ENCODE measurements at places on chromosomes 13 and 19.

DNA sequence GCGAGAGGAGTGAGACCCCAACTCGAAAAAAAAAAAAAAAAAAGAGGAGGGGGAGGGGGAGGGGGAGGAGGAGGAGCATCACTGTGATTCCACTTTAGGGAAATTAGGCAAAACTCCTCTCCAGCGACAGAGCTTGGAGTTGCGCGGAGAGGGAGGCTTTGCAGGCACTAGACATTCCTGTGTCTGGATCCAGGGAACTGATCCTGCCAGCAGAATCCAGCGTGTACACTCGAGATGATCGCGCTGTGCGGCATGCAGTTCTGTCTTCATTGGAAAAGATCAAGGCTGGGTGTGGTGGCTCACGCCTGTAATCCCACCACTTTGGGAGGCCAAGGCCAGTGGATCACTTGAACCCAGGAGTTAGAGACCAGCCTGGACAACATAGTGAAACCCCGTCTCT is 29.6 kb upstream of the KLF2 start:
- no peak for DNase-seq

DNA sequence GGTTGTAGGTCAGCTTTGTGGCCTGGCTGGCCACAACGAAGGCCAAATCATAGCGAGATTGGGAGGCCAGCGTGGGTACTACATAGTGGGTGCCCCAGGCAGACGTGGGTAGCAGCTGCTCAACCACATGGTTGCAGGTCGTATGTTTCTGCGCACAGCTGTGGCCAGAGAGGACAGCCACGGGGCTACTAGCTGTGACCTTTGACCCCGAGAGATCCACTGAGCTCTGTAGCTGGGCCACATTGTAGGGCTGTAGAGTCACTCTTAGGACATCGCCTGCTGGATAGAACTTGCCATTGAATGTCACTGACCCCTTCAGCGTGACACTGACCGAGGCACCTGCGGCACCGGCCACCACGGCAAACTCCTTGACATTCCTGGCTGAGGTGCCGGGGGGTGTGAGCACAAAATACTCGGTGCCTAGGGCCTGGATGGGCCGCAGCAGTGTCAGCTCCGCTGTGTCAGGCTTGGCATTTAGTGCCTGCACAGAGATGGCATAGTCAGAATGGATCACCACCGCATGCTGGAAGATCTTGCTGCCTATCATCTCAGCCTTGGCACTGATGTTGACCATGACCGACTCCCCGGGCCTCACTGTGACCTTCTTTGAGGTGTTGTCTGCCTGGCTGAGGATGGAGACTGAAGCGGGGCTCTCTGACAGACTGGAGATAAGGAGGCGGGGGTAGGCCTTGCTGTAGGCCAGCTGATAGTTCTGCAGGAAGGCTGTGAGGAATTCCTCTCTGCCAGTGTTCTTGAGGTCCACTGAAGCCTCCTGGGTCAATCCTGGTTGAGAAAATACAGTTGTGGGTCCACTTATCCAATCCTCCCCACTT is 6.7 kb downstream of the FCGBP start:
- DNase-seq, result no peak

GRCh38 chr13:34307607-34308006 is 489.7 kb downstream of the RFC3 start:
- no peak for DNase-seq

DNA sequence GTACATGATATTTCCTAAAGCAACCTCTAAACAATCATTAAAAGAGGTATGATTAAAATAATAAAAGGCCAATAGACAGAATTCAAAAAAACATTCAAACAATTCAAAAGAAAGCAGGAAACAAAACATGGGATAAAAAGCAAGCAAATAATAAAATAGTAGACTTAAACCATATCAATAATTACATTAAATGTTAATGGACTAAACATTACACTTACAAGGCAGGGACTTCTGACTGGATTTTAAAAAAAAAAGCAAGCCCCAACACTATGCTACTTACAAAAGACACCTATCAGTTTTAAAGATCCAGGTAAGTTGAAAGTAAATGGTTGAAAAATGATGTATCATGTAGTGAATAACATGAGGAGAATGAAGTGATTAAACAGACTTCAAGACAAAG is 65.2 kb downstream of the KLF2 start:
- no peak for DNase-seq

- DNase-seq, result no peak
Measured at GRCh38 chr19:55635334-55635717, 5.5 kb upstream of the ZNF580 start.

GRCh38 chr19:58468216-58468839 is 1.4 kb downstream of the ZNF324 start:
- no peak for DNase-seq

DNA sequence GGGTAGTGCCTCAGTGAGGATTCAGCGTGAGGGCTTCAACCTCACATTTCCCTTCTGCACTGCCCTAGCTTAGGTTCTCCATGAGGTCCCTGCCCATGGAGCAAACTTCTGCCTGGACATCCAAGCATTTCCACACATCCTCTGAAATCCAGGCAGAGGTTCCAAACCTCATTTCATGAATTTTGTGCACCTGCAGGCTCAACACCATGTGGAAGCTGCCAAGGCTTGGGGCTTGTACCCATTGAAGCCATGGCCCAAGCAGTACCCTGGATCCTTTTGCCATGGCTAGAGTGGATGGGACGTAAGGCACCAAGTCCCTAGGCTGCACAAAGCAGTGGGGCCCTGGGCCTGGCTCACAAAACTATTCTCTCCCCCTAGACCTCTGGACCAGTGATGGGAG is 877.1 kb upstream of the KLHL1 start:
- DNase-seq, result no peak

DNA sequence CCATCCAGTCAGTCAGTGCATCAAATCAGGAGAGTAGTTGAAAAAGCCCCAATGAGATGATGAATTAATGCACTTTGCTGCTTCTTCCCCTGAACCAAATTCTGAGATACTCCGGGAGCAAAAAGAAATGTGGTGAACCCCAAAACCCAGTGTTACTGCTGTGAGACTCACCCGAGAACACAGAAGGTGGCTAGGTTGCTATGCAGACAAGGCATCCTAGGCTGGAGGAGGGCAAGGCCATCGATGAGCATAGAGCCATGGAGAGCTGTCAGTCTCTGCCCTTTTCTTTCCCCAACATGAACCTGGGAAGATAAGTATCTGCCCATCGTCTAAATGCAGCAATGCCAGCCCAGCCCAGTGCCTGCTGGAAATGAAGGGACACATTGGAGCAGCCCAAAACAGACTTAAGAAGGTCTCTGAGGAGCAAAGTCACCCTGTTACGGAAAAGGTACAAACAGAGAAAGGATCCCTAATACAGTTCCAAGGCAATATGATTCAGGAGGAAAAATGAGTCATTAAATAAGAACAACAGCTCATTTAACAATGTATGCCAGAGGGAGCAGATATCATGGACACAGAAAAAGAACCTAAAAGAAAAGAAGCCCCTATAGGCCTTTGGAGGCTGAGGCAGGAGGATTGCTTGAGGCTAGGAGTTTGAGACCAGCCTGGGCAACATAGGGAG is 272.0 kb downstream of the FOXO1 start:
- DNase-seq, result no peak

DNA sequence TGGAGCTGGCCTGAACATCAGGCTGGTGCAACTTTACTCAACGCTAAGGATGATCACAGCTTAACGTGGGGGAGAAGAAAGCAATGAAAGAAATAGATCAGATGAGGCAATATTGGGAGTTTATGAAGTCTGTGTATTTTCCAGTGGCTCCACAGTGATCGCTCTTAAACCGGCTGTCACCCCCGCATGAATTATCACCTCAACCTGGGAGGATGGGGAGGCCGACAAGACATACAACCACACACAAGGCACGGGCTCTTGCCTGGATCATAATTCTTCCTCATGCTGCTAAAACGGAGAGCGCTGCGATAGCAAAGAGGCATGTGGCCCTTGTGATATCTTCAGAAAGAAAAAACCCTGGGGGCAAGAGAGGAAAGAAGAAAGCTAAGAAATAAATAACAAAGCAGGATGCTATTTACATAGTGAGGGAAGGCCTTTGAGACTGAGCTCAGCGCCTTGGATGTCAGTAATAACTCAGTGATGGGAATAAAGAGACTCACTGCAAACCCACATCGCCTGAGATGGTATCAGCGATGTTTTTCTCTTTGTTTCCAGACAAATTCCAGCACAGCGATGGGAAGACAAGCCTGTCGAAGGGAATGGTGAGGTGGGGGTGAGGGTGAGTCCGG is 19.1 kb upstream of the CHST8 start:
- DNase-seq, result no peak

DNA sequence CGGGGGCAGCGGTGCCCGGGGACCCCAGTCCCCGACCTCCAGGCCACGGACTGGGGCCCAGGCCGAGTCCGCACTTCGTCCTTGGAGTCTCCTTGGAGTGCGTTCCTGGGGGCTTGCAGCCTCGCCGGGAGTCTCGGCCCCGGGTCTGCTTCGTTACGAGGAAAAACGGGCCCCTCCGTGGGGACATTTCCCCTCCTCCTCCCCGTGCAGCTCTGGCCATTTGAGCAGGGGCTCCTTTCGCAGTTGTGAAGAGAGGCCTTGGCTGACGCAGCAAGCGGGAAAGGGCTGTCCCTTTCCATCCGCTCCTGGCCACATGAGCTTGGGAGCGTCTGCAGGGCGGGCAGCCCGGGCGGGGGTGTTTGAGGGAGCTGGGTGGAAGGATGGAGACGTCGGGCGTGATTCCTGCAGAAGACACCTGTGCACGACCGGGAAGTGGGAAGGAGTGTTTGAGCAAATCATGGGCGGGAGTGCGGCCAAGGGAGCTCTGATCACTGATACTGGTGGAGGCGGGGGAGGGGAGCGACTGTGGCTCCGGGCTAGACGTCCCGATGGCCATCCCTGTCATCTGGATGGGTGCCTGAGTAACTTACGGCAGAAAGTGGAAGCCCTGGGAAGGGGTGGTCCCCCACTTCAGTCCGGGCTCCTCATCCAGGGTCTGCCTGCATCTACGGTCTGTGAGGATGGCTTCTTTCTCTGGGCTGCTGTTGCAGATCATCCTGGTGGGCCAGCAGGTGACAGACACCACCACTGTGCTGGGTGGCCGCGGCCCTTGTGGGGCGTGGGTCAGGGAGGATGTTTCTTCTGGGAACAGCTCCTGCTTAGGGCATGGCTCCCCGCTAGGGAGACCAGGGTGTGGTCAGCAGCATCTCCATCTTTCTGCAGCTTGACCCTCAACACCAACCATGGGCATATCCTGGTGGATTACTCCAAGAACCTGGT is 736 bp downstream of the GPI start:
- DNase-seq, result no peak

- no peak for DNase-seq
Measured at GRCh38 chr13:28318496-28318895, 176.4 kb downstream of the FLT1 start.

DNA sequence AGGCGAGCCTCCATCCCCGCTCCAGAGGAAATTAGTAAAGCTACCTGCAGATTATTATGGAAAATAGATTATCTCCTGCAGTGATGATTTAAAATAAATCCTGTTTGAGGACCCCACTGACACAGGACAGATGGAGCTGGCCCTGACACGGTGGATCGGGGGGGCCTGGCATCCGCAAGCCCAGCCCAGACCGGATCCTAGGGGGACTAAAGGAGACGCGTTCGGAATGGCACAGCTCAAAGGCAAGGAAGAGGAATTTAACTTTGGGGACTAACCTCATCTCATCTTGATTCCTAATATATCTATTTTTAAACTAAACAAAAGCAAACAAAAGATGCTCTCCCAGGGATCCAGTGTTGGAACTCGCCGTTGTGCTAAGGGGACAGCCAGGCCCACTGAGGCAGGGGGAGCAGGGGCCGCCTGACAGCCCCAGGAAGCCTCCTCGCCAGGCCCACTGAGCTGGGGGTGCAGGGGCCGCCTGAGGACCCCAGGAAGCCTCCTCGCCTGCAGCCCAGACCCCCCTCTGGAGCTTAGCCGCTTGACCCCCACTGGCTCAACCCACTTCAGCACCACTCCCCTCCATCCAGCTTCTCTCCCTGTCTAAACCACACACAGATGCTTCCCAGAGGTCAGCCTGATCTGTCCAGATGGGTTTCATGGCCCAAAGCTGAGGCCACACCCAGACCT is 78.6 kb downstream of the SPACA7 start:
- no peak for DNase-seq

GRCh38 chr13:27493981-27494380 is 43.6 kb upstream of the MTIF3 start:
- no peak for DNase-seq
